Natural killer cell treated with Interleukin-12 subunit alpha and Interleukin-12 subunit beta and Interleukin-15 and Interleukin-18, amount 100 ng/mL, for 72 hours (primary cell): ENCODE measurements at places on chromosomes 2 and 18. TPM values are rescaled to one million over a fixed set of nuclear protein-coding genes. Genes with fewer than 3 reads are reported as not detected.

Gene CRIM1
- 13.6 TPM for total RNA-seq

DNA sequence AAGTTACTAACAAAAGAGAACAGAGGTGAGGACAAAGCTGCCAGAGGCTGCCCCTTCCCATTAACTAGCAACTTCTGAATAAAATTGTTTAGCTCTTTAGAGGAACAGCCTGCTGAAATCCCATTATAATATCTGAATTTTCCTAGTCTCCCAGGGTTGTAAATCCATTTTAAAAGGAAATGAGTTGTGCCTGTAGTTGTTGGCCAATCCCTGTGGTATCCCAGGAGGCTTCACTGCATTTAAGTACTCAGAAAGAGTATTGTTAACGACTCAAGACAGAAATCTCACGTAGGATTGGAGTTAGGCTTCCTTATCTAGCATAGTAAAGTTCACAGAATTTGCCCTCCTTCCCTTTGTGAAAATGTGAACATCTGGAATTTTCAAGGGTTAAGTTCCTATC is 8.9 kb downstream of the LAPTM4A start:
- no peak for DNase-seq

DNA sequence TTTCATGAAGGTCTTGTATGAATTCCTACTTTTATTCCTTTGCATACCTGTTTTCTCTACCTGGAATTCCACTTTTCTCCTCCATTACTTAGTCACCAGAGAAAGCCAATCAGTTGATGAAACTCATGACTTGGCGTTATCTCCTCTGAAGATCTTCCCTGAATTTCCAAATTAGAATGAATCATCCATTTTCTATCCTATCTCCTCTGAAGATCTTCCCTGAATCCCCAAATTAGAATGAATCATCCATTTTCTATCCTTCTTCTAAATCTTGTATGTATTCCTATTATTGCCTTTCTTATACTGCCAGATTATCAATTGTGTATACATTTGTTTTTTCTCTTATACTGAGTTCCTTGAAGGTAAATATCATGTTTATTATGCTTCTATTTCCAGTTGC is 440.4 kb downstream of the CCDC85A start:
- no peak for DNase-seq

Gene PASK
- 69.5 TPM for total RNA-seq

Gene ACVR1
- total RNA-seq: 14.3 TPM

Gene SP5
- not detected for total RNA-seq

DNA sequence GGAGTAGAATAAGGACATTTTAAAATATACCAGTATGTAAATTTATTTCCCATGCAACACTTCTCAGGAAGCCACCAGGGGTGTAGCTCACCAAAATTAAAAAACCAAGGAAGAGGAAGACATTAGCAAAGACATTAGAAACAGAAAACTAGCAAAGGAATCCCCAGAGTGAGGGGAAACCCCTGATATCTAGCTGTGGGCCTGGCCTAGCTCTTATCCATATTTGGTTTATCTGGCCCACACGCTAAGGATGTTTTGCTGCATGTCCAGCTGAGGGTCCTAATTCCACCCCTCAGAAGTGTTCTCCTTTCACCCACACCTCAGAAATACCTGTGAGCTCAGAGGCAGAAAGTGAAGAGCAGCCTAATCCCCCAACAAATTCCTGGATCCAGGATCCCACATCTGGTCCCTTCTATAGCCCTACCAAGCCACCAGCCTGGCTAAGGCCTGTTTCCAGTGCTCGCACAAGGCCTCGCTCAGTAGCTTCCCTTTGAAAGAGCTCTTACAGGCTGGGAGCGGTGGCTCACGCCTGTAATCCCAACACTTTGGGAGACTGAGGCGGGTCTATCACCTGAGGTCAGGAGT is 17.4 kb downstream of the OSBPL1A start:
- DNase-seq: no peak
